ENCODE measurements at places on chromosomes 4 and X.
A peak's percentile ranks its signal among the peaks of the same experiment; 100 is the strongest.

DNA sequence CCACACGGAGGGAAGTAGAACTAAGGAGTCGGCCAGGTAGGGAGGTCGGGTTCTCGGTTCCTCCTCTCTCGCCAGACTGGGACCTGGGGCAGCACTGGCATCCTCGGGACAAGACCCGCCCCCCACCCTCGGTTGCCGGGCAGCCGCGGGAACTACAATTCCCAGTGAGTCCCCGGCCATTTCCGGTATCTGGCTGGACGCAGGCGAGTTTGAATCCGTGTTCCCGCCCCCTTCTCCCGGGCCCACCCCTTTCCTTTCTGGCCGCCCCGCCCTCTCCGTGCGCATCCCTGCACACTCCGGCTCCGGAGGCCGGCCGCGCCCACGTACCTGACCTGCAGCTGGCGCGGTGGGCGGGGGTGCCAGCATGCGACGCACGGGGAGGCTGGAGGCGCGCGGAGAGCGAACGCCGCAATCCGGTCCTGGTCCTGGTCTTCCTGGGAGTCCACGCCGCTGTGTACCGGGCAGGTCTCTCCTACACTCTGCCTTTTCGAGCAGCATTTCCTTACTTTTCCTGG, 10.2 kb upstream of the DLG3 start:
- no peak for DNase-seq

DNA sequence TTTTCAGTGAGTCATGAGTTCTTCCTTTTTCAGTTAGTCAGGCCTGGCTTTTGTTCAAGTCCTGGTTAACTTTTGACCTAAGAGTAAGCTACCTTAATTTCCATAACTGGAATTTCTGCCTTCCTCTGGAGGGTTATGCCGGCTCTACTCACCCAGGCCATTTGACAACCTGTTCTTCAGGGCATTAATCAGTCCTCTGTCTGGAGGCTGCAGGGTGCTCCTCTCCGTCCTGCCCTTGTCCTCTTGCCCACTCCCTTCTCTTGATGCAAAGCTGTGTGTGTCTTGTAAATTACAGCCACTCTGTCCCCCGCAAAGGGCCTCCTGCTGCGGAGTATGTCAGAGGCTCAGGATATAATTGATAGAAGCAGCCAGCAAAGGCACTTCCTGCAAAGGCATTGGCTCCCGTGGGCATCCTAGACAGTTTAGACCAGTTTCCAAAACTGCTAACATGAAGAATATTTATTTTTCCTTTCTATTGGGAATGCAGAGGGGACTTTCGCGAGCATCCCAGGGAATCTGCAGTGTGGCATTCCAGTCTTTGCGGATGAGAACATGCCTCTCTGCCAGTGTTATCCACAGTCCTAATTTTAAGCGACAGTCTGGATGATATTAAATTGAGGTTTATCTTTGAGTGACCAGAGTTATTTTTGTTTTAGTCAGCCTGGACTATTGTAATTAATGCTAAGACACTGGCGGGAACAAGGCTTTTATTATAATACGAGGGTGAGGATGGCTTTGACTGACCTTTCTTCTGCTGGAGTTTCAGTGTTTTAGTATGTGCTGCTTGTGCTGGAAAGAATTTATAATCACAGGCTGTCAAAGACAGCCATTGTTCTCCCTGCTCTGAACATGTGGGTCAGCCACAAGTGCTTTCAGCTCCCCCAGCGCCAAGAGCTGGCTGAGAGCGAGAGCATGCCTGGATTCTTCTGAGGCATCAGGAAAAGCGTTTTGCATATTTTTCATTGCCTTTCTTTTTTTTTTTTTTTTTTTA, 74.2 kb downstream of the LIMCH1 start:
- DNase-seq, result no peak

DNA sequence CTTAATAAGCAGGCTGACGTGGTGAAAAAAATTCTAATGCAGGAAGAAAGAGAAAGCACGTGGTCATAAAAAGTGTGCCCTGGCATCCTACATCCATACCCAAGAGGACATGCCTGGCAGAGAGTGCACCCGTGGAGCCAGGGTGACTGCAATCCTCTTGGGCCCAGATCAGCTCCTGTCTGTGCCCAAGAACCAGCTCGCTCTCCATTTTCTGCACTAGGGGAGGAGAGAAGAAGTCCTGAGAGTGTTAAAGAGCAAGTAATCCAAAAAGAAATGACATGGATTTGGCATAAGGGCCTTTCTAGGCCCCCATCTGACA, 483.1 kb downstream of the BCOR start:
- no peak for DNase-seq

GRCh38 chr4:55866973-55867574, 13.6 kb downstream of the EXOC1 start:
- DNase-seq, result no peak

GRCh38 chr4:657834-658667, 16.0 kb downstream of the ATP5ME start:
- DNase-seq, result no peak

GRCh38 chr4:7987148-7987989, 47.7 kb upstream of the AFAP1 start:
- peak; percentile 60 for DNase-seq

- no peak for DNase-seq
These were observed 333.4 kb upstream of the AADAT start for GRCh38 chr4:170423137-170423536.
